Stimulated activated CD4-positive, alpha-beta T cell treated with anti-CD3 and anti-CD28 coated beads, Interleukin-12 subunit alpha, Interleukin-12 subunit beta, amount 100 ng/mL, for 48 hours (primary cell): ENCODE measurements at places on chromosomes 13 and 19.

- no peak for DNase-seq
These were observed 28.8 kb upstream of the TUBGCP3 start for GRCh38 chr13:112616586-112617362.

GRCh38 chr13:27549406-27549981 lies 70.8 kb downstream of the LNX2 start:
- no peak for DNase-seq

DNA sequence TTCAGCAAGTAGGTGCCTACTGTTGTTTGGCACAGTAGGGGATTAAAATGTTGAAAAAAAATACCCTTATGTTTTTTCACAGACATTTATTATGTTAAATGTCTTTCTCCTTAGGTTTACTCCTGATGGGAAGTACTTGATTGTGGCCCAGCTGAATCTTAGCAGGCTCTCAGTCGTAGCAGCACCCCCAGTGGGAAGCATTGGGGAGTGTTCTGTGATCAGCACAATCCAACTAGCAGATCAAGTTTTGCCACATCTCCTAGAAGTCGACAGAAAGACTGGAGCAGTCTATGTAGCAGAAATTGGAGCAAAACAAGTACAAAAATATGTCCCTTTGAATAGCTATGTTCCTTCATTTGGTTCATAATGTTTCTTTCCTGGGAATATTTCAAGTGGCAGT lies 9.3 kb downstream of the NHLRC3 start:
- no peak for DNase-seq

DNA sequence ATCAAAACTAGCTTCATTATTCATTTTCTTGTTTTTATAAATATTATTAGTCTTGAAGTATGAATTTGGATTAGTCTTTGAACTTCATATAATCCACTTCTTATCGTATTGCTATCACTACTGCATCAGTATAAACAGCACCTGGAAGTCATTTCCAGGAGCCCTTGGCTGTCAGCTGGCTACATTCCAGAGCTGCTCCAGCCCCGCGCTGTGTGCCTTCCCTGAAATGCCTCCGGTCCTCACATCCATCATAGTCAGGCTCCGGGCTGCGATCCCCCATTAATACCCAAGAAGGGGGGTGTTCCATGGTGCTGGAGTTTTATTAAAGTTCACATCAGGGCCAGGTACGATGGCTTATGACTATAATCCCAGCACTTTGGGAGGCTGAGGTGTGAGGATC lies 124.3 kb upstream of the GJB6 start:
- no peak for DNase-seq

DNA sequence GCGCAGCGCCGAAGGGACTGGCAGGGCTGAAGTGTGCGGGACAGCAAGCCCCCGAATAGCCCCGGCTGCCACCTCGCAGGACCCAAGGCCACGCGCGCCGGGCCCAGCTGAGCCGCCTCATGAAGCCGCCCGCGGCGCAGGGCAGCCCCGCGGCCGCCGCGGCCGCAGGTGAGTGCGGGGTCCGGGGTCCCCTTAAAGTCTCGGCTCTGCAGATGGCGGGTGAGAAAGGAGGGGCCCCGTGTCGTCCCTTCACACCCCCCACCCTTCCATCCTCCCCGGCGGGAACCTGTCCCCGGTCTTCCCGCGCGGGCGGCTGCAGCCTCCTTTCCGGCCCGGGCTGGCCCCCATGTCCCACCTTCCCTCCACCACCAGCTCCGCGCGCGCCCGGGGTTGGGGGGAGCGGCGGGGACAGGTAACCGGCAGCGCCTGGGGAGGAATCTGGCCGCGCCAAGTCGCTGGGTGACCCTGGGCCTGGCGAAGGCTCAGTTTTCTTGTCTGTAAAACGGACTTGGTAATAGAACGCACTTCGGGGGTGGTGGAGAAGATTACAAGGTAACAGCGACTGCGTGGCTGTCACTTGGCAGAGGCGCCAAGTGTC lies 338 bp downstream of the RGCC start:
- DNase-seq: no peak

GRCh38 chr13:113554333-113554700 lies 30.2 kb upstream of the TFDP1 start:
- no peak for DNase-seq
